ENCODE measurements at places on chromosomes 13 and 19.
A peak's percentile ranks its signal among the peaks of the same experiment; 100 is the strongest.

DNA sequence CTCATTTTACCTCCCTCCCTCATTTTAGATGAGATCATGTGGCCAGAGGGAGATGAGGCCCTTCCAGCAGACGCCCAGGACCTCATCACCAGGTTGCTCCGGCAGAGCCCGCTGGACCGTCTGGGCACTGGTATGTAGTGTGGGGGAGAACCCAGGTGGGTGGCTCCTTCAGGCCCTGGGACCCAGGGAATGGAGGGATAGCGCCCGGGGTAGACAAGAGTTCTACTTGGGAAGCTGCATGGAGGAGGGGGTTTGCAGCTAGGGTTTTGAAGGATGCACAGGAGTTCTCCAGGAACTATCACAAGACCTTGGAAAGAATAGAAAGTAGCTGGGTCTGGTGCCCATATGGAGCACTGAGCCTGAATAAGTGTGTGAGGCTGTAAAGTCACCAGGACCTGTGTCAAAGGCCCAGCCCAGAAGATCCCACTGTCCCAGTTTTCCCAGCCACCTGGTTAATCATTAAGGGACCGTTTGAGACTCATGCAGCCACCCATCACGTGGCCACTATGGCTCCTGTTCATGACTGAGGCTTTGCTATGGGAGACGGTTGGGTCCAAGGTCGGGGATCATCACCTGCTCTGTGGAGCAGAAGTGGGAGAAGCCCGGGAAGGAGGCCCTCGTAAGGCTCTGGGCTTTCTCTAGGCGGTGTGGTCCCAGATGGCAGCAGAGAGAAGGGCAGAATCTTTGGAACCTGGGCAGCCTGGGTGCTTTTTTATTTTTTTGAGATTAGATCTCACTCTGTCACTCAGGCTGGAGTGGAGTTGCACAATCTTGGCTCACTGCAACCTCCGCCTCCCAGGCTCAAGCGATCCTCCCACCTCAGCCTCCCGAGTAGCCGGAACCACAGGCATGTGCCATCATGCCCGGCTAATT is 17.0 kb upstream of the PIK3R2 start:
- DNase-seq = no peak

- DNase-seq = no peak
Measured at GRCh38 chr19:1027650-1028061, 1.2 kb downstream of the CNN2 start.

DNA sequence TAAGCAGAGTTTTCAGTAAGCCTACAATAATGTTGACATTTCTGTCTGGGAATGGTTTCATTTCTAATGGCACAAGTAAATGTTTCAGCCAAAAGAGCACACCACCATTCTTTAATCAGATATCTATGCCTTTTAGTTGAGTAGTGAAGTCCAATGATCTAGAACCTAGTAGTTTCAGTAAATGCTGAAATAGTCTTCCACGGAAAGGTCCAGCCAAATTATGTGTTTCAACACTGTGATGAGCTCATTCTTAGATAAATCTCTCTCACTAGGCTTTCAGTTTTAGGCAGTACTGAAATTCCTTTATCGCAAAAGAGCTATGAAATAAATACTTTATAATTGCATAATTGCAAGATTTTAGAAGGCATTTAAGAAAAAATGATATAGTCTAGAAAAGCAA is 816.8 kb upstream of the PCDH9 start:
- no peak for DNase-seq

DNA sequence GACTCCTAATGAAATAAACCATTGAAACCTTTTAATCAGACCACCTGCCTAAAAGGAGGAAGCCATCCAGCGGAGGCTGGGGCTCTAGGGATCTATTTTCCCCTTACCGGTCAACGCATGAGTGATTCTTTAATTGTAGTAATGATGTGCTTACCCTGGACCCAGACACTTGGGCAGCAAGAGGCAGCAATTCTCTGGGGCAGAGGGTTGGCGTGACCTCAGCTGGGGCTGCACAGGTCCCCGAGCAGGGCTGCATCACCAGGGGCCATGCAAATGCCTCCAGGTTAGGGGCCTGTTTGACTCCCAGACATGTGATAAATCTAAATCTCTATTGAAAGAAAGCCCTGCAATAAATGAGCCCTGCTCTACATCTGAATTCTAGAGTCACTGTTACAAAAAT is 194.2 kb upstream of the TSHZ3 start:
- no peak for DNase-seq

DNA sequence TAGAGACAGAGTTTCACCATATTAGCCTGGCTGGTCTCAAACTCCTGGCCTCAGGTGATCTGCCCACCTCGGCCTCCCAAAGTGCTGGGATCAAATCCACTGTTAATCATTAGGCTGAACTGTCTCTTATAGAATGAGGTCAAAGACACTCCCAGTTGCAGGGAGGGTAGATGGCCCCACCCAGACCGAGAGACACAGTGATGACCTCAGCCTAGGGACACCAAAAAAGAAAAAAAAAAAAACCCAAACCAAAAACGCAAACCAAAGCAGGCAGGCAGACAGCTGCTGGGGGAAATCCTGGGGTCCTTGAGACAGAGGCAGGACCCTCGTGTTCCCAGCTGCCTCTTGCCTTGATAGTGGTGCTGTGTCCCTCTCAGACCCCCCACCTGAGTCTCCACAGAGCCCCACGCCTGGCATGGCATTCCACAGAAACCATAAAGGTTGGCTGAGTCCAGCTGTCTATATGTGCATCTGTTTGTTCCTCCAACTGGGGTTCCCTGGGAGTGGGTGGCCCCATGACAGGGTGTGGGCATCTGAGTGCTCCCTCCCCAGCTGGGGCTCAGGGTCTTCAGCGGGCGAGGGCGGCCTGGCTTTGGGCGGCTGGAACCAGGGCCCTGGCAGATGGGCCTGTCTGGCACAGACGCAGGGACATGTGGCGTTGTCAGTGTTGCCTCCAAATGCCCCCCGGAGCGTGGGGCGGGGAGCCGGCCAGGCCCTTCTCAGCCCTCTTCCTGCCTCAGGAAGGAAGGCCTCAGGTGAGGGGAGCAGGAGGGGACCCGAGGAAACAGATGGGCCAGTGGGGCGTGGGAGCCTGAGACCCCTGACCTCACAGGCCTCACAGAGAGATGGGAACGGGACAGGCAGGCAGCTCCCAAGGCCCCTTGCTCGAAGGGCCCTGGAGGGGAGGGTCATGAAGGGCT is 5.2 kb downstream of the DAND5 start:
- DNase-seq = no peak

- DNase-seq = no peak
Measured at GRCh38 chr19:37997911-37998344, 90.9 kb downstream of the SIPA1L3 start.

- DNase-seq = no peak
Measured at GRCh38 chr13:101307181-101307701, 109.1 kb downstream of the NALCN start.

DNA sequence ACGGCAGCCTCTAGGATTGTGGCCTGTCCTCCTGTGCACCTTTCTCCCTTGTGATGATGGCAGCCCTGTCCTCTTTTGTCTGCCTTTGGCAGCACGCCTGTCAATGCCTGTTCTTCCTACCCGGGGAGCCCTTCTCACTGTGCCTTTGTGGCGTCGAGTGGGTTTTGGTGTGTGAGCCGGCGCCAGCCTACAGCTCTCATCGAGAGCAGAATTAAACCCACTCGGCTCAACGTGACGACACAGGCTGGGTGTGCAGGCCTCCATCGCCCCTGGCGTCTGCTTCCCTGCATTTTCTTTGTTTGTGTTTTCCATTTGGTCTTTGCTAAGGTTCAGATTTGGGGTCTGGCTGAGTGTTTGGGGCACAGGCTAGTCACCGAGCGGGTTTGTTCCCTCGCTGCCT is 34.4 kb downstream of the AP1M1 start:
- DNase-seq = no peak

- no peak for DNase-seq
Measured at GRCh38 chr13:43776501-43777079, 10.2 kb downstream of the ENOX1 start.

- no peak for DNase-seq
Measured at GRCh38 chr19:13732337-13732736, 32.0 kb upstream of the MRI1 start.

- peak; percentile 21 for DNase-seq
Measured at GRCh38 chr19:4969772-4970531, 1.0 kb downstream of the KDM4B start.

DNA sequence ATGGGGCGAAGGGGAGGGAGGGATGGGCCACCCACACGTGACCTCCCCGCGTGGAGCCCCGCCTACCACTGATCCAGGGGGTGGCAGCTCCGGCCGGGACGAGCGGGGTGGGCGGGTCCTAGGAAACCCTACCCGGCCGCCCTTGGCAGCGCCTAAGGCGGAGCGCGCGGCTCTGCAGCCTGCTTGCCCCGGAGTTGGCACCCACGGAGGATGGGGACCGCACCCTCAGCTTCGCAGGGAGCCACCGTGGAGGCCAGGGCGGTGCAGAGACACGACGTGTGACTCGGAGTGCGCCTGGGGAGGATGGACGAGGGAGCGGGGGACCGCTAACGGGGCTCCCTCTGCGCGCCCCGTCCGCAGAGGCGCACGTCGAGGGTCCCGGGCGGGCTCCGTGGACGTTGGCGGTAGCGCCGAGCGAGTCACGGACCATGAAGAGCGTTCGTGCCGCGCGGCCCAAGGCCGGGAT is at the start of gene RGS9BP:
Gene RGS9BP, plus strand, starts transcription at position 129 of the 466 bp plus-strand sequence. CDS start 416 bp downstream, outside the sequence.
- peak; percentile 46 for DNase-seq

- DNase-seq = no peak
Measured at GRCh38 chr13:40981949-40982348, 37.2 kb downstream of the ELF1 start.

GRCh38 chr19:39211731-39212374 is 7.8 kb upstream of the SYCN start:
- DNase-seq = no peak

DNA sequence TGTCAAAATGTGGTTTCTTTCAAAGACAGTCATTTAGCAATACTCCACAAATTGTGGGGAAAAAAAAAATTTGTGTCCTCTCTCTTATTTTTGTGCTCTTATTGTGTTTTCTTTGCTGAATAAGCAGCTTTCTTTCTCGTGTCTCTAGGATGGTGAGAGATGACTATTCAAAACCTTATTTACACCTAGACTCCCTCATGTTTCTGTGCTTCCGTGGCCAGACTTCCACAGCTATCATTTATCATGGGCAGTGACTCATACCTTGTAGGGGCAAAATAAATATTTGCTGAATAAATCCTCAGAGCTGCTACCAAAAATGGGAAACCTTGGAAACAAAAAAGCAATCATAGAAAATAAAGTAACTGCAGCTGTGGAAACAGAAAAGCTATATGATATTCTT is 204.9 kb upstream of the MIR17HG start:
- DNase-seq = no peak

DNA sequence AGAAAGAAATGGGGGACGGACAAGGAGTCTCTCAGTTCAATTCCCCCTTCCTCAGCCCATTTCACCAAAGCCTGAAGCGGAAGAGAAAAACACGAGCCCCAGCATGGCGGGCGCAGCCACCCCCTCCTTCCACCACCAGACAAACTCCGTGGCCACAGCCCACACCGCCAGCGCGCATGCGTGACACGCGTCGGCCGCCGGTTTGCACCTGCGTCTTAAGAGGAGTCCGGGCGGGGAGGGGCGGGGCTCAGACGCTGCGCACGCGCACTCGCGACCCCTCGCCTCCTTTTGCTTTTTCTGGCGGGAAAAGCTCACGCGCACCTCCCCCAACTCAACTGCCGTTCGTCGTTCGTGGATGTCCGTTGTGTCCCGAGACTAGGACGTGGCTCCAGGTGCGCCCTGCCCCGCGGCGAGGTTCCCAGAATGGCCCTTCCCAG is at the start of gene KASH5:
Gene KASH5, plus strand, starts transcription at position 314 of the 437 bp plus-strand sequence. CDS start 2,635 bp downstream, outside the sequence.
- no peak for DNase-seq

DNA sequence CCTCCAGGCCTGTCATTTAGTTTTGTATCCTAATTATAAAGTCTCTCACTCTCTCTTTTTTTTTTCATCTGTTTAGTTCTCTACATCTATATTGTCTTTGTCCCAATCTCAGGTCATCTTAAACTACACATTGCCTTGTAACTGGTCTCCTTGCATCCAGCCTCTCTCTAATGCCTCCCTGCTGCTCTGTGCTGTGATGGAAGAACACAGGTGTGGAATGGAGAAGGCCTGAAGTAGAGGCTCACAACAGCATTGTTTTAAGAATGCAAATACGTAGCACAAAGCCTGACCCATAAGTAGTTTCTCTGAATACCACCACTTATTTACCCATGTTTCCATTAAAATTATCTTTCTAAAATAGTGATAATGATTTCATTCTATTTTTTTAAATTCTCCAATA is 108.8 kb upstream of the FRY start:
- DNase-seq = no peak

DNA sequence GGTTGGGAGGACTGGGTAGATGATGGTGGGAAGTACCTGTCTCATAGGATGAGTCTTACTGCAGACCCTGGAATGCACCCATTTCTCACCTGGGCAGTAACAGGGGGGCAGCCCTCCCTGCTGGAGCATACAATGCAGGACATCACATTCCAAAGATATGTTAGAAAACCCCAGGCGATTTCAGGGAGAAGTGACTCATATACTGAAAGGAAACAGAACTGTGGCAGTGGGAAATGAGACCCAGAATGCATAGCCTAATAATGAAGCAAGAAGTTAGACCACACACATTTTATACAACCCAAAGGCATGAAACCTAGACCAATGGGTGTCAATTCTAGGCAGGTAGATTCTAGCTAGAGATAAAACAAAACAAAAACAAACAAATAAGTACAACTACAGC is 402.7 kb downstream of the IRS2 start:
- no peak for DNase-seq

DNA sequence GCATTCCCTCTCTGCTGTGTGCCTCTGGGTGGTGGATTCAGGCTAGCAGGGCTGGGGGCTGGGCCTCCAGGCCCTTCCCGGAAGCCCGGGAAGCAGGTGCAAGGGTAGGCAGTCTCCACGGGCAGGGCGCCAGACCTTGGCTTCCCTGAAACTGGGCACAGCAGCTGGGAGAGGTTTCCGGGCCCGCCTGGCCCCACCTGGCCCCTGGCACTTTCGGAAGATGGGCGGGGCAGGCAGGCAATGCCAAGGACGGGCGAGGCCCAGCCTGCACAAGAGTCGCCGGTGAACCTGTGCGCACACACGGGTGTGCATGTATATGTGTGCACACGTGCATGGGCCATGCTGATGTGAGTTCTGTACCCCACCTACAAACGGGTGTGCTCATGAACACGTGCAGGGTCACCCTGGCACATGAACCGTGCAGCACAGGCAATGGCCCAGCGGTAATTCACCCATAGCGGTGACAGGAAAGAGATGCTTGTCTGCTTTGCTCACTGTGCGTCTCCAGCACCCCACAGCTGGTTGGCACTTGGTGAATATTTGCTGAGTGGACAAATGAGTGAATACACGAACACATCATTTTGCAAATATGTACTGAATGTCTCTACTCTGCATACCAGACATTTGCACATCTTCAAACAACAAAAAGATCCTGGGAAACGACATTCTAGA is 15.3 kb downstream of the GADD45B start:
- no peak for DNase-seq

DNA sequence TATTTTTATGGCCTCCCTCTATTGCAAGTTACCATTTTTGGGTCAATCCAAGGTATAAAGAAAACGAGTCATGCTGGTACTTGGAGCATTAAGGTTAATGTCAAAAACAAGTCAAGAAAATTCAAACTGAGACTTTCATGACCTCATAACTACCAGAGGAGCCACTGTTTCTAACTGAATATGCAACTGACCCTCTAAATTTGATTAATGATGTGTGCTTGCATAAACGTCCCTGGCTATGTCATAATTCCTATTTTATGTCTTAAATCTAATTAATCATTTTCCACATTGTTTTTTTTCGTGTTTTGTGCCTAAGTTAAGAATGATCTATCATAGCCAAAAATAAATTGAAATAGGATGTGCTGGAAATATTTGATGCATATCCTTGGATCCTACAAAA is 396.7 kb upstream of the GPC6 start:
- no peak for DNase-seq

All from neuronal stem cell (in vitro differentiated cells).